DMS153 (cell line): ENCODE measurements at places on chromosomes 7 and 10.

DNA sequence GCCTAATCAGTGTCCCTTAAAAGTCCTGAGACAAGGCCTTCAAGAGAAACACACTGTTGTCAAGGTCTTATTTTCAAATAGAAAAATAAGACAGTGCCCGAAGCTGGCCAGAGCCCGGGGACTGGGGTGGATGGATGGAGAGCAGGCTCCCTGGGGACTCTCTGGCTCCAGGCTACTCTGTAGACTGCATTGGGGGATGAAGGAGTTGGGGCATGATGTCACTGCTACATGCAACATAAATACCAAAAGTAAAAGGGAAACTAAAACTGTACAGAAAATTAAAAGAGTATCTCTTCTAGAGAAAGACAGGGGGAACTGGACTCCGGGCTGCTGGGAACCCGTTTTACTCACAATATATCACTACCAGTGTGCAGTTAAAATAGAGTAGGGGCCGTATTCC lies 629.8 kb downstream of the KCNMA1 start:
- no peak for DNase-seq

- no peak for DNase-seq
These were observed 201.5 kb downstream of the LRMDA start for GRCh38 chr10:75632805-75633462.

GRCh38 chr10:67612577-67613537 lies 83.1 kb downstream of the CTNNA3 start:
- no peak for DNase-seq

DNA sequence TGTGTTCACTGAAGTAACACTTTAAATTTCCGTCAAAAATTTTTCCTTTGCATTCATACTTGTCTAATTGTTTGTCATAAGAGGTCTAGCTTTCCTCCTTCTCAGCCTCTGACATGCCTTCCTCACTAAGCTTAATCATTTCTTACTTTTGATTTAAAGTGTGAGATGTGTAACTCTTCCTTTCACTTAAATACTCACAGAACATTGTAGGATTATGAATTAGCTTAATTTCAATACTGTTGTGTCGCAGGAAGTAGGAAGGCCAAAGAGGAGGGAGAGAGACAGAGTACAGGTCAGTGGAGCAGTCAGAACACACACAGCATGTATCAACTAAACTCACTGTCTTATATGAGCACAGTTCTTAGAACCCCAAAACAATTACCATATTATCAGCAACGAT lies 99.0 kb downstream of the SRPK2 start:
- no peak for DNase-seq
